ENCODE measurements at places on chromosomes 7 and 10.

GRCh38 chr7:41832941-41833340 lies 130.1 kb upstream of the INHBA start:
- peaks cover 9% of the 10 kb centered on the region for H3K36me3 ChIP-seq
- no peak for DNase-seq
- no peak overlapping the region for H3K4me3 ChIP-seq
- H3K4me1 ChIP-seq: peaks cover 21% of the 10 kb centered on the region
- H3K27ac ChIP-seq: no peak overlapping the region

- H3K4me3 ChIP-seq: no peak overlapping the region
- no peaks in the 10 kb centered on the region for H3K4me1 ChIP-seq
- DNase-seq: no peak
- H3K27me3 ChIP-seq: peaks cover 37% of the 10 kb centered on the region
- no peaks in the 10 kb centered on the region for H3K36me3 ChIP-seq
Observed at GRCh38 chr10:94235461-94235860, 127.3 kb downstream of the NOC3L start.

DNA sequence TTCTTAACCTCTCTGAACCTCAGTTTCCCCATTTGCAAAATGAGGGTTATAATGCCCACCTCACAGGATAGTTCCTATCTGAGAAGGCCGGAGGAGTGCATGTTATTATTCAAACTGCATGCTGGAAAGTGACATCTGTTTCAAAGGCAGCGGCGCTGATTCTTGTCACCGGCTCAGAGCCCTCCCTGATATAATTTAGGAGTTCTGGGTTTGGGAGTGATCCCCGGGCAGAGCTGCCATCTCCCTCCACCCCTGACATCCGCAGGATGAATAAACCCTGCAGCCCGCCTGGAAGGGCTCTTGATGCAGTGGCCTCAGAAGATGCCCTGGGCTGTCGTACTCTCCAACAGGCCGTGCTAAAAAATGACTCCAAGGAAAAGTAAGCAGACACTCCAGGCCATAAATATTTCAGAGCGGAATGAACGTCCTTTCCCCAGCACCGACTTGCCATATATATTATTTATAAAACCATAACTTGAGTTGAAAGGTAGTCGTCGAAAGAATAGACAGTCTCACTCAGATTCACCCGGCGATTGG lies 47.0 kb upstream of the MYL10 start:
- H3K4me1 ChIP-seq: no peaks in the 10 kb centered on the region
- no peak overlapping the region for H3K4me3 ChIP-seq
- H3K36me3 ChIP-seq: no peaks in the 10 kb centered on the region
- H3K27ac ChIP-seq: no peak overlapping the region

DNA sequence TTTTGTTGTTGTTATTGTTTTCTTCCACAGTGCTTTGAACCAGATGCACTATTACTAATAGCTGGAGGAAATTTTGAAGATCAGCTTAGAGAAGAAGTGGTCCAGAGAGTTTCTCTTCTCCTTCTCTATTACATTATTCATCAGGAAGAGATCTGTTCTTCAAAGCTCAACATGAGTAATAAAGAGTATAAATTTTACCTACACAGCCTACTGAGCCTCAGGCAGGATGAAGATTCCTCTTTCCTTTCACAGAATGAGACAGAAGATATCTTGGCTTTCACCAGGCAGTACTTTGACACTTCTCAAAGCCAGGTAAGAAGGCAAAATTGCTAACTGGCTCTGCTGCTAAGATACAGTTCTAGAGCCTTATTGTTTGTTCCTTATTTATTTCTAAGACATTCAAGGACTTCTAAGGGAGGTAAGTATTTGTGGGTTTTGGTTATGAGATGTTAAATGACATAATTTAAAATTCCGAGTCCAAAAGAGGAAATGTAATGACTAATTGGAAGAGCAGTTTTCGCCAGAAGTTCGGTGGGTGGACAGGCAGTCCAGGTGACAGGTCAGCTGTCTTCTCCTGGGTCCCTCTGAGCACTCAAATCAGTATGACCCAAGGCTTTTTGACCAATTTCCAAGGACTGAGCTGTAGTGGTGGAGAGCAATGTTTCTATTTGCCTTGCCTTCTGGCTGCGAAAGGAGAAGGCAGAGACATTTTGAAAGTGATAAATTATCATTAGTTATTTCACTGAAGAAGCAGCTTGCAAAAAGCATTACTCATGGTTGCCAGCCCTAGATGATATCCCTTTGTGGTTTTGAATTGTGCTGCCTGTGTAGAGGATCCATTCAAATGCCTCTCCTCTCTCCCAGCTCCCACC lies 10.1 kb downstream of the SLC39A12 start:
- H3K4me3 ChIP-seq: no peak overlapping the region
- no peaks in the 10 kb centered on the region for H3K27me3 ChIP-seq
- no peaks in the 10 kb centered on the region for H3K36me3 ChIP-seq
- no peak for DNase-seq
- no peak overlapping the region for H3K27ac ChIP-seq

- no peak overlapping the region for H3K27ac ChIP-seq
- H3K4me1 ChIP-seq: peaks cover 10% of the 10 kb centered on the region
- H3K4me3 ChIP-seq: no peak overlapping the region
- no peaks in the 10 kb centered on the region for H3K36me3 ChIP-seq
- DNase-seq: no peak
- peaks cover 9% of the 10 kb centered on the region for H3K27me3 ChIP-seq
Observed at GRCh38 chr7:142349670-142350405, 92.0 kb upstream of the PRSS58 start.

DNA sequence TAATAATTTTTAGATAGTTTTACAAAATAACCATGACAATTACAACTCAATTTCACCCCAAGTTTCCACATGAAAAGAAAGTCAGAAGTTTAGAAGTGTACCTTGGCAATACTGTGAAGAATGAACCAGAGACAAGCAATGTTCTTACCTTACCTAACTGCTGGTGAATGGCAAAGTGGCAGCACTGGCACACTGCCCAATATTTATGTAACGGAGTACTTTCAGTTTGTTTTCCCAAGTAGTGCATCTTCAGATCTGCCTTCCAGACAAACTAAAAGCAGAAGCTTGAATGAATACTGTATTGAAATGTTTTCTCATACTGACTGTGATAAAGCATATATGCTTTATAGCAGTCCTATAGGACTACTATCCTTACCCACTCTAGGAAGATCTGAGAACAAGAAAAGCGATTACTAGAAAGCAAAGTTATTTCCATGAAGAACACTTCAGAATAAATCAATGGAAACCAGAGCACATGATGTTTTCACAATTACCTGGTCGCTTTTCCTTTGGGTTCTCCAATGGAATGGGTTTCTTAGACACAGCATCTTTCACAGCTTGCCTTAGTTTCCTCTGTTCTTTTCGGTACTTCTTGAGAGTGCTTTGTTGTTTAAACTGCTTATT lies 1.5 kb downstream of the NOC3L start:
- H3K4me1 ChIP-seq: peaks cover 14% of the 10 kb centered on the region
- peak overlapping the region; percentile 91 for H3K4me3 ChIP-seq
- H3K36me3 ChIP-seq: peaks cover 35% of the 10 kb centered on the region
- peaks cover 15% of the 10 kb centered on the region for H3K27me3 ChIP-seq

- peaks cover 3% of the 10 kb centered on the region for H3K4me1 ChIP-seq
- no peak for DNase-seq
- H3K4me3 ChIP-seq: no peak overlapping the region
- no peaks in the 10 kb centered on the region for H3K36me3 ChIP-seq
Observed at GRCh38 chr10:7874864-7875263, 56.6 kb downstream of the TAF3 start.

GRCh38 chr7:1963575-1963974 lies 269.2 kb downstream of the MAD1L1 start:
- H3K36me3 ChIP-seq: peaks cover 63% of the 10 kb centered on the region
- no peak overlapping the region for H3K27ac ChIP-seq
- no peaks in the 10 kb centered on the region for H3K27me3 ChIP-seq
- H3K4me1 ChIP-seq: peaks cover 29% of the 10 kb centered on the region

DNA sequence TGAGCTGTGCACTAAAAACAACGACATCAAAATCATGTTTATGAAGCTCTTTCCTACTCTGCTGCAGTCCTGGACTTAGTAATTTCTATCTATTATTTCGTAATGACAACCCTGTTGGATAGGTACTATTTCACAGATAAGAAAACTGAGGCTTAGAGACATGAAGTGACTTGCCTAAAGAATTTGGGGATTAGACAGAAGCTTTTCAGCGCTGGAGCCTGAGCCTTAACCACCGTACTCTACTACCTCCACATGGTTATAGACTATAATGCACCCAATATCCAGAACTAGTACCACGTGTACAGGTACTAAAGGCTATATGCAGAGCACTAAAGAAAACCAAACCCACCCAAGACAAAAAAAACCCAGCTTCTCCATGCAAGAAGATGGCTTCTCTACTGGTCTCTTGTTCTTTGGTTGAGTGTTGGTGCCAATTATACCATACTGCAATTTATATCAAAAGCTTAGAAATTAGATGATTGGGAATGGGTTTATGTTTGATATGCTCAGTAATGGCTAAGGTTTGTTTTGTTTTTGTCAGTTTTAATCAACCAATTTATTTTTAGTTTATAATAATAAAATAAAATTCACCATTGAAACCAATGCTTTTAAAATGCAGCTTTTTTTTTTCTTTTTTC lies 6.5 kb upstream of the SNX10 start:
- no peaks in the 10 kb centered on the region for H3K36me3 ChIP-seq
- H3K4me1 ChIP-seq: no peaks in the 10 kb centered on the region
- no peak overlapping the region for H3K27ac ChIP-seq
- no peak for DNase-seq

DNA sequence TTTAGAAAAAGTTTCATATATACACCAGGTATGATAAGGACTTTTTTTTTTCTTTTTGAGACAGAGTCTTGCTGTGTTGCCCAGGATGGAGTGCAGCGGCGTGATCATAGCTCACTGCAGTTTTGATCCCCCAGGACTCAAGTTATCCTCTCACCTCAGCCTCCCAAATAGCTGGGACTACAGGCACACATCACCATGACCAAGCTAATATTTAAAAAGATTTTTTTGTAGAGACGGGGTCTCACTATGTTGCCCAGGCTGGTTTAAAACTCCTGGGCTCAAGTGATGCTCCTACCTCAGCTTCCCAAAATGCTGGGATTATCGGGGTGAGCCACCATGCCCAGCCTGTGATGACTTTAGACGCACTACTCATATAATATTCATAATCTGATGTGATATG lies 2.2 kb upstream of the PRKCQ start:
- no peak for DNase-seq
- peaks cover 31% of the 10 kb centered on the region for H3K27me3 ChIP-seq
- no peak overlapping the region for H3K4me3 ChIP-seq
- peaks cover 26% of the 10 kb centered on the region for H3K4me1 ChIP-seq

DNA sequence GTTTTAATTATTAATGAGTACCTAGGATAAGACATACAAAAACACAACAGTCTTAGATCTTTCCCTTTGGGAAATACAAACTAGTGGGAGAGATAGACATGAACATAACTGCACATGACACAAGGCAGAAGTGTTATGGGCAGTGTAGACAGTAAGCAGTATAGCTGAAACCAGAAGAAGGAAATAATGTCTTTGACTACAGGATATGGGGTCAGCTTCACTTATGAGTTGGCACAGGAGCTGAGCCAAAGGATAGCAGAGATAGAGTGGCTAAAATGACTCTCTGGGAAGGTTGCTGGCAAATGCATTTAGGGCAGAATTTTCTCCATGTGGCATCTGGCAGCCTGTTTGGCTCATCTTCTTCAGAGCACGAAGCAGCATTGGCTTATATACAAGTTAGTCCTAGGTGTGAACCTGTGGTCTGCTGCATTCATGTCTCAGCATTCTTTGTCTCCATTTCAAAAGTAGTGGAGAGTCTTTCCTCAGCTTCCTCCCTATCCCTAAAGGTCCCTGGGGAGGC lies 60.3 kb upstream of the FEZF1 start:
- no peak overlapping the region for H3K27ac ChIP-seq
- H3K4me3 ChIP-seq: no peak overlapping the region
- no peaks in the 10 kb centered on the region for H3K4me1 ChIP-seq
- DNase-seq: no peak
- H3K27me3 ChIP-seq: no peaks in the 10 kb centered on the region

DNA sequence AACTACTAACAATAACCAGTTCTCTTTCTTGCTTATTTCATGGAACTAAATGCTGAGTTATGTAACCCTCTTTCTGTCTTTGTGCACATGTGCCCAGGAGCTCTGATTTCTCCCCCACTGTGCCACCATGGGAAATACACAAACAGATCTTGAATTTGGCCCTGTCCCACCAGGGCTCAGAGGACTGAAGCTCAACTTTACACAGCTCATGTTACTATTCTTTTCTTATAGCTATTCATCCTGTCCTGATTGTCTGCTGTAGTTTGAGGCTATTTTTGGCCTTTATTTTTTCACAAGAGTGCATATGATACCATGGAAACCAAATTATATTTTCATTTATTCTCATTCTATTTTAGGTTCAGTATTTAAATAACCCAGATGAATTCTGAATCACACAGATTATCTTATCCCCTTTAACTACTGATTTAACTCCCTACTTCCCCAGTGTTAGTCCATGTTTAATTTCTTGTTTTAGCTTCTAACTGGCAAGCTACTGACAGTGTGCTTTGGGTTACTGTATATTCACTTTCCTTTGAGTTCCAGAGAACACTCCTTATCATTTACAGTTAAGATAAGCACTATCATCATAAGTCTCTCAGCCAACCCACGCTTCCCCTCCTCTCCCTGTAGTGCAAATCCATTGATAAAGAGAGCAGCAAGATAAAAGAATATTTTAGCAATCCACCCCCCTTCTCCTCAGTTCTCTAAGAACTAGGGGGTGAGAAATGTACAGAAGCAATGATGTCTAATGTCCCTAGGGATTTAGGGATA lies 71.8 kb upstream of the GSDME start:
- H3K4me3 ChIP-seq: no peak overlapping the region
- H3K36me3 ChIP-seq: peaks cover 55% of the 10 kb centered on the region
- no peak overlapping the region for H3K27ac ChIP-seq
- DNase-seq: no peak
- H3K4me1 ChIP-seq: peaks cover 44% of the 10 kb centered on the region
- no peaks in the 10 kb centered on the region for H3K27me3 ChIP-seq

DNA sequence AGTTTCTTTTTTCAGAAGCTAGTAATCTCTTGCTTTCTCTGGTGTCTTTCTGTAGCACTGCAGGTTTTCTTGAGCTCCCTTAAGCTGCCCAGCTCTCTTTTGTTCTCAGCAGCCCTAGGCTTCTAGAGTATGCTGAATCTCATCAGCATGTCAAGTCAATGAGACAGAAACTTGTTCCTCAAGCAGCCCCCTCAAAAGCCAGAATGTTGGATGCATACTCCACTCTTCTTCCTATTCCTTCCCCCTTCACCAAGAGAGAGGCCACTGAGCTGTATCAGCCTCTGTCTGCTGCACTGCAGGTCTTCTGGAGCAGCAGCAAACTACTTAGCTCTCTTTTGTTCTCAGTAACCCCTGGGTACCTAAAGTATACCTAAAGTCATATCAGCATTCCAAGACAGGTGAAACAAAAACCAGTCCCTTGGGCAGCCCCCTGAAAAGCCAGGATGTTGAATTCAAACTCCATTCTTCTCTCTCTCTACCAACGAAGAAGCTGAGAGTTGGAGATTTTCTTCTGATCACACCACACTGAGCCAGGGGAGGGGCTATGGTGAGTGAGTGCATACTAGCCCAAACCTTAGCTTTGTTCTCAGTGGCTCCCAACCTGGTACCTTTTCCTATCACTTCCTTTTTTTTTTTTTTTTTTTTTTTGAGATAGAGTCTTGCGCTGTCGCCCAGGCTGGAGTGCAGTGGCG lies 73.3 kb upstream of the WAC start:
- H3K4me3 ChIP-seq: no peak overlapping the region
- H3K4me1 ChIP-seq: no peaks in the 10 kb centered on the region
- H3K27me3 ChIP-seq: peaks cover 13% of the 10 kb centered on the region
- no peaks in the 10 kb centered on the region for H3K36me3 ChIP-seq
- H3K27ac ChIP-seq: no peak overlapping the region
- no peak for DNase-seq

GRCh38 chr10:124619195-124619594 lies 125.0 kb downstream of the FAM53B start:
- no peaks in the 10 kb centered on the region for H3K27me3 ChIP-seq
- H3K4me3 ChIP-seq: peak overlapping the region; percentile 74
- DNase-seq: no peak
- H3K4me1 ChIP-seq: peaks cover 70% of the 10 kb centered on the region

Measured in stimulated activated naive B cell treated with anti-CD40 and anti-IgM and Interleukin-4, amounts not matched to agents 10 μg/mL and 1 μg/mL and 100 μg/mL, for 72 hours (primary cell).